Stimulated activated CD8-positive, alpha-beta memory T cell treated with anti-CD3 and anti-CD28 coated beads, Interleukin-2, amount 100 ng/mL, for 1 hour (primary cell): ENCODE measurements at places on chromosomes 3 and 15.

DNA sequence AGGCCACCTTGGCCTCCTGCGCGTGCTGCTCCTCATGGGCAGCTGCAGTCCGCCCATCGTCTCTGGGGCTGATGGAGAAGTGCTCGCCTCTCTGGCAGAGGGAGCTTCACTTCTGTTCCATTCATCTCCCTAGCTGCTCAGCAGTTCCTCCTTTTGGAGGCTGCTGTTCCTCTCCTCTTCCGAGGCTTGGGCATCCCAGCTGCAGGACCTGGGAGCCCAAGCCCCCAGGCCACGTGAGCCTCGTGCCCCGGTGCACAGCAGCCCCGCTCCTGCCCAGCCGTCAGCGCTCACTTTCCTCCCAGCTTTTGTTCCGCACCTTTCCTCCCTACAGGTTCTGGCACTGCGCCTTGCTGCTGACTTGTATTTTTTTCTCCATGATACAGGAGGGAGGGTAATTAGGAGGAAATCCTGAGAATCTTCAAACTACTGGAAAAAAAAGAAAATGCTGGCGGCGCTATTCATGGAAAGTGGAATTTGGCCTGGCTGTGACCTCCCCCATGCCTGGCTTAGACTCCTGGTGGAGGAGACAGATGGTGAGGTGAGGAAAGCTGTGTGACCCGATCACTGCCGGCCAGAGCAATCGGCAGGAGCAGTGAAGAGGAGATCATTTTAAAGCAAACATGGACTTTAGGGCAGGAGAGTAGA lies 210.1 kb downstream of the CHST2 start:
- no peak for DNase-seq

GRCh38 chr3:183653209-183654064 lies 18.0 kb downstream of the KLHL24 start:
- no peak for DNase-seq

GRCh38 chr15:91784973-91785709 lies 68.4 kb upstream of the SLCO3A1 start:
- DNase-seq: no peak

- DNase-seq: no peak
These were observed 2.5 kb downstream of the CHST2 start for GRCh38 chr3:143122089-143122430.

- DNase-seq: no peak
These were observed 76.5 kb downstream of the PFN2 start for GRCh38 chr3:149894205-149894604.

- DNase-seq: peak; percentile 67
These were observed 5.8 kb downstream of the PRRT3 start for GRCh38 chr3:9946112-9947024.

GRCh38 chr15:100141311-100142001 lies 200.3 kb downstream of the ADAMTS17 start:
- no peak for DNase-seq

DNA sequence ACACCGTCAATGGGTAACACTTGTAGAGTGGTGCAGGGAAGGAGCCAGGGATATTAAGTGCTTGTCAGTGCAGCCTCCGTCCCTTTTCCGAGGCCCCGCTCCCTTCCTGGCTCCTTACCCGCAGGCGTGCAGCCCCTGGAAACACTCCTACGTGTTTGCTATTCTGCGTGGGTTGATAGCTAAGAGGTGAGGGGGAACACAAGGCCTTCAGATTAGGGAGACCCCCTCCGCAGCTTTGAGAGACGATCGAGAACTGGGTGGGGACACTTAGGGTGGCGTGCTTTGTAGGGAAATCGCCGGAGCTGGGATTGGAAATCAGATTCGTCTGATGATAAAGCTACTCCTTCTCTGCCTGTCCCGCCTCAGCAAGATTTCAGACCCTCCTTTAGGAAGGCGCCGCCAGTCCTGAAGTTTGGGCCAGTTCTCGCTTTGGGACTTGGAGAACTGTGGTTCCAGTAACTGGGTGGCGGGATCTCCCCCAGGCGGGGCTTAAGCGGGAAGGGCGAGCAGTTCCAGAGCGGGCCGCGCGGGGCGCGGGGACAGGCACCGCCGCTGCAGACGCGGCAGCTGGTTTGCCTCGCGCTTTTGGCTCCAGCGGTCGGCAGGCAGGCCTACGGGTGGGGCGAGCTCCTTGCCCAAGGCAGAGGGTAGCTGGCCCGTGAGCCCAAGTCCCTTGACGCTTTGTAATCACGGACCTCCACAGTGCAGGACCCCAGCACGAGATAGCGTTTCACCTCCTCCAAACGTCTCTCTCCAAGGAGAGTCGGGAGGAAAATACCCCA lies 8.0 kb upstream of the FAM107A start:
- DNase-seq: peak; percentile 15

- DNase-seq: peak; percentile 33
These were observed 96.0 kb downstream of the LRRK1 start for GRCh38 chr15:101014921-101015841.

DNA sequence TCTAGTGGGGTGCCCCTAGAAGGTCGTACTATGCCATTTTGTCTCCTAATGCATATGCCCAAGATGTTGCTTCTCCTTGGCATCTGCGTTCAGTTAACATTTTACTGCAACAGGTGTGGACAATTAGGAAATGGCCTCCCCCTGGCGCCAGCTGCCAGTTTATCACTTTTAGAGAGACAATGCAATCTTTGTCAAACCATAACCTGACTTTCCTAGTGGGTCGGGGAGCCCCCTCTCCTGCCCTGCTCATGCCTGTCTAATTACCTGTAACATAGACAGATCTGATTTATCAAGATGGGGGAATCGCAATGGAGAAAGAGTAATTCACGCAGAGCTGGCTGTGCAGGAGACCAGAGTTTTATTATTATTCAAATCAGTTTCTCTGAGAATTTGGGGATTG lies 353.7 kb upstream of the SGO1 start:
- no peak for DNase-seq

- no peak for DNase-seq
These were observed 177.5 kb downstream of the FNDC3B start for GRCh38 chr3:172216911-172217310.

GRCh38 chr3:49217688-49218470 lies 46.5 kb downstream of the KLHDC8B start:
- DNase-seq: no peak

GRCh38 chr3:105594219-105594618 lies 227.5 kb downstream of the ALCAM start:
- DNase-seq: no peak

DNA sequence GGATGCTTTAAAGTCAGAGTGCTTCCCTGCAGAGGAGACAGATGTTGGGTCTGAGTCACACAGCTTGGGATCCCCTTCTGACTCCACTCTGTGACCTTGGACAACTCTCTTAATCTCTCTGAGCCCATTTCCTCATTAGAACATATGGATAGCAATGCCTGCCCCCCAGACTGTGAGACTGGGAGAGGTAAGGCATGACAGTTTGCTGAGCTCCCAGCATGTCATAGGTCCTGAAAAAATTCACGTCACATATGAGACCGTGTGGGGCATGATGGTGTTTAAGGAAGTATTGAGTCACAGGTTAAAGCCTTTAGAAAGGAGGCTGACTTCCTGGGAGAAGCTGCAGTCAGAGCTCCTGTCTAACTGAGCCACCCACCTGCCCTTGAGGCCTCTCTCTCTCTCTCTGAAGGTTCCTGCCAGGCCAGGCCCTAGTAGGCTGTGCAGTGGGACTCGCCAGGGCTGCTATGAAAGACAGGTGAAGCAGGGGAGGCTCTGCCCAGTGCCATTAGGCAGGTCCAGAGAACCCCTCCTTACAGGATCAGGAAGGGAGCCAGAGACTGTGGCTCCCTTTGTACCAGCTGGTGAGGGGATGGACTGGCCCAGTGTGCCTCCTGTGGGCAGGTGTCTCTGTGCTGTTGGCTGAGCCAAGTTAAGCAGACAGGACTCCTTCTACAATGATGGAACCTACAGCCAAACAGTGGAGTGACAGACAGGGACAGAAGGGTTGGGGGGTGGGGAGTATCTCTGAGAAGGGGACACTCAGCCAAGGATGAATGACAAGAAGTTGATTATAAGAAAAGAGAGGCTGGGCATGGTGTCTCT lies 19.5 kb upstream of the DOCK3 start:
- no peak for DNase-seq

GRCh38 chr3:6099458-6100075 lies 761.3 kb upstream of the GRM7 start:
- no peak for DNase-seq

DNA sequence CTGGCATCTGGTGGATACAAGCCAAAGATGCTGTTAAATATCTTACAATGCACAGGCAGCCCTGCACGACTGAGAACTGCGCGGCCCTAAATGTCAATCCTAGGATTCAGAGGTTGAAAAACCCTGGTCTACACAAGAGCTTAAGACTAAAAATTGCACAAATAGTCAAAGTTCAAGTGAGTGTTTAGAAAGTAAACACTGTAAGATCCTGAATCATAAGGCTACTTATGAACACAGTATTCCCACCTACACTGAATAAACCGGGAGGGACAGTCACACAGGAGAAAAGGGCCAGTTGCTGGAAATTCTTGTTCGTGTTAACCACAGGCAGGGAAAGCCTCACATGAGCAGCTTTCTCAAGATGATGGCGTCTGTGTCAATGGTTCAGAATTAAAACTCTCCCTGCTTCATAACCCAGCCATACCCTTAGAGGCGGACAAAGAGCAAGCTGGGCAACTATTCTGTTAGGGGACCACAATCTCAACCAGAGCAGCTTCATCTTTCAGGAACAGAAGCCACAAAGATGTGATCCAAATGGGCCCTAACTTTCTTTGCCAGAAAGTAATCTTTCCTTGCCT lies 37.7 kb downstream of the LRIG1 start:
- DNase-seq: no peak

DNA sequence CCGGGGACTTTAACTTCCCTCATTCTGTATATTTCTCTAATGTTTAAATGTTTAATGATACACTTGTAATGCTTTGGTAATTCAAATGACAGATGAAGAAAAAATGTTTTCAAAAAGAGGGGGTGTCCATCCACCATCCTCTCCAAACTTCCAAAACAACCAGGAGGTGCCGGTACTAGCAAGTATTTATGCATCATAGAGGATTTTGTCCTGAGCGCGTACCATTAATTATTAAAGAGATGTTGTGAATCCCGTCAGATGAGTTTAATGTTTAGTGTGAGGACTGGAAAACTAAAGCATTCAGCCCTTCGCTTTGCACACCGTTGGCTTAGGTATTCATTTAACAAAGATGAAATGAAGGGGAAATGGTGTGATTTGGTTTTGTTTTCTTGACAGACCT lies 1.3 kb downstream of the SLC28A1 start:
- no peak for DNase-seq

- no peak for DNase-seq
These were observed 88.5 kb upstream of the LRRFIP2 start for GRCh38 chr3:37262816-37263393.

DNA sequence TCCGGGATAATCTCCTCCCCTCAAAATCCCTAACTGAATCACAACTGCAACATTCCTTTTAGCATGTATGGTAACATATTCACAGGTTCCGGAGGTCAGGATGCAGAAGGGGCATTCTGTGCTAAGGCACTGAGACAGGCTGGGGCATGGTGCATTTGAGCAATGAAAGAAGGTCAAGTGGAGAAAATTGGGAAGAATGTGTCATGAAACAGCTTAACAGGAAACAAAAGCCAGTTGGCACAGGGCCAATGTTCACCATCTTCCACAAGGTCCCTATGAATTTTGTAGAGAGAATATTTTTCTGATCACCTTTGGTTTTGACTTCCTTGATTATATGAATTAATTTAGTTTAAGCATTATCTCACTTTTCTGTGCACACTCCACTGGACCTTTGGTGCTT lies 587.7 kb upstream of the NR2F2 start:
- DNase-seq: no peak

DNA sequence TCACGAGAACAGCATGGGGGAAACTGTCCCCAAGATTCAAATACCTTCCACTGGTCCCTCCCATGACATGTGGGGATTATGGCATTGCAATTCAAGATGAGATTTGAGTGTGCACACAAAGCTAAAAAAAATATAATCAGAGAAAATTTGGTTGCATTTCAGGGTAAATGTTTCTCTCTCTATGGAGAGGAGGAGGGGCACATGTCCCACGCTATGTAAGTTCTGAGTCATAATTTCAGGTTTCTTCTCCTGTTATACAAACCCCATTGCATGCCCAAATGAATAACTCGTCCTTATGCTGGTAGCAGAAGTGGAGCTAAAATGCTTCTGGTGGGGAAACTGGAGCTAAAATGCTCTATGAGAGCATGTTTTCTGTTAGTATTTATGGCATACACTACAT lies 209.7 kb upstream of the DCBLD2 start:
- DNase-seq: no peak

GRCh38 chr3:13651775-13652428 lies 103.0 kb downstream of the FBLN2 start:
- DNase-seq: no peak

GRCh38 chr3:145698749-145699148 lies 462.2 kb downstream of the PLOD2 start:
- no peak for DNase-seq

GRCh38 chr3:157543501-157544035 lies 40.4 kb upstream of the VEPH1 start:
- DNase-seq: no peak

DNA sequence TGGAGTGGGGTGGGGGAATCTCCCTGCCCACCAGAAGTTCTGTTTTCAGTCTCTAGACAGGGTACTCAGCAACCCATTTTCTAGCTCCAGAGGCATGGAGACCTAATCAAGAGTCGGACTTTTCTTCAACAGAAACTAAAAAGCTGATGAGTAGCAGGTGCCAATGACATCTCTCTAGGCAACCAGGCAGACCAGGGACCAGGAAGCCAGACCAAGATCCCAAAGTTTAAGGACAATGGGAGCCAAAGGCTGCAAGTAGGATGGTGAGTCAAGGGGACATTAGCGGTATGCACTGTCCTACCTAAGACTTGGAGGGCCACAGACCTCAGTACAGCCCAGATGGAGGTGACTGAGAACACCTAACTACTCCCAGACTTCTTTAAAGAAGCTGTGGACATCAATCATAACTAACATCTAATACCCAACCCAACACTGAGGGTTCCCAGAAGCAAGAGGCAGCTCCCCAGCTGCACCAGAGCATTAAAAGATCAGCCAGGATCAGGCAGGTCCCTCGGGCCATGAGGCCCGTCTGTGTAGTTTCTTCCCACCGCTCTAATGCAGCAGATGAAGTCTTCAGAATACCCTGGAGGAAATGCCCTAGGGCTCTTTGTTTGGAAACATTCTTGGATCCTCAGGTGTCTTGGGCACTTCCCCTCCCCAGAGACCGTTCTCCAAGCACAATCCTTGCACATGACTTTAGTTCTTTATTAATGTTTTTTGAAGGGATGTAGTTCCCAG lies 979 bp downstream of the CCDC71 start:
- DNase-seq: no peak

- DNase-seq: peak; percentile 15
These were observed 40.8 kb downstream of the KAT2B start for GRCh38 chr3:20080956-20081554.

GRCh38 chr3:124699686-124700396 lies 30.4 kb upstream of the UMPS start:
- no peak for DNase-seq
